ENCODE measurements at places on chromosomes 12 and 14.

GRCh38 chr12:51827925-51828818 lies 20.3 kb downstream of the FIGNL2 start:
- DNase-seq, result peak; percentile 55

DNA sequence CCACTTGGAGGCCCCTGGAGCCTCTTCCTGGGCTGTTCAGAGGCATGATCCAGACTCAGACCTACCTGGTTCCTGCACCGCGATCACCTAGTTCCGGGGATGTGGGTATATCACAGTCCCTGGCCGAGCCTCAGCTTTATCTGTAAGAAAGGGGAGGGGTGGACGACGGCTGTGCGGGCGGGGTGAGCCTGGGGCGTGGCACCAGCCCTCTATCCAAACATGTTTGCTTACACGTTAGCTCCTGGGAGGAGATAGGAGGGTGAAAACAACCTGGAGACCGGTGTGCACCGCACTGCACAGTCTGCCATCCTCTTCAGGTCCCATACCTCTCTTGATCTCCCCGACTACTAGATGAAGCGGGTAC lies 1.2 kb downstream of the ANKRD9 start:
- DNase-seq, result no peak

DNA sequence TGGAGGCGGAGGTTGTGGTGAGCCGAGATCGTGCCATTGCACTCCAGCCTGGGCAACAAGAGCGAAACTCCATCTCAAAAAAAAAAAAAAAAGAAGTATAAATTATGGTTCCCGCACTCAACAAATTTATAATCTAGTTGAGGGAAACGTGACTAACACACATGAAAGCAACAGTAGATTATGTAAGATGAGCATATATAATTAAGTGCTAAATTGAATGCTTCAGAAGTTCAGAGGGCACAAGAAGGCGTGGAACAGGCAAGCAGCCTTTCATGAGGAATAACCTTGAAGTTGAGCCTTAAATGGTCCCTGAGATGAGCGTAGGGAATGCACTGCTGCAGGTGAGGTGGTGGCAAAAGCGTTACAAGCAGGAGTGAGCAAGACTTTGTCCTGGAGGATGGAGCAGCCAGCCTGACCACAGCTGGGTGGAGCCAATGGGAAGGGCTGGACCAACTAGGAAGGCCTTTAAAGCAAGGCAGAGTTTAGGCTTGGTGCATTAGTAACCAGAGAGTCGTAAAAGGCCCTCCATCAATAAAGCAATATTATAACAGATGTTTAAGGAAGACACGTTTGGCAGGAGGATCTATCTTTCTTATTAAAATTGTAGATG lies 30.6 kb upstream of the TUBA1A start:
- DNase-seq, result no peak

GRCh38 chr14:97757491-97757890 lies 960.3 kb downstream of the VRK1 start:
- DNase-seq, result no peak

DNA sequence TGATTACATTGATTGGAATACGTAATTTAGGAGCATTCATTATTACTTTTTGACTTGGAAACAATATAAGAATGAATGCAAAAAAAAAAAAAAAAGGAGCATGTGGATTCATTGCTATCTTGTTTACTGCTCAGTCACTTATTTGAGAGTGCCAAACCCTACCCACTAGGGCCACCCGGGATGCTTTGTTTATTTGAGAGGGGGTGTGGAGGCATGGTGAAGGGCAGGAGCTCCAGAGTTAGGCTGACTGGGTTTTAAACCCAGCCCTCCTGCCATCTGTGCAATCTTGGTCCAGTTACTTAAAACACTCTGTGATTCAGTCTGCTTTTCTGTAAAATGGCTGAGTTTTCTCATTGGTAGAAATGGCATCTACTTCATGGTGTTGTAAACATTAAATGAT lies 195.2 kb downstream of the RAD51B start:
- DNase-seq, result no peak

DNA sequence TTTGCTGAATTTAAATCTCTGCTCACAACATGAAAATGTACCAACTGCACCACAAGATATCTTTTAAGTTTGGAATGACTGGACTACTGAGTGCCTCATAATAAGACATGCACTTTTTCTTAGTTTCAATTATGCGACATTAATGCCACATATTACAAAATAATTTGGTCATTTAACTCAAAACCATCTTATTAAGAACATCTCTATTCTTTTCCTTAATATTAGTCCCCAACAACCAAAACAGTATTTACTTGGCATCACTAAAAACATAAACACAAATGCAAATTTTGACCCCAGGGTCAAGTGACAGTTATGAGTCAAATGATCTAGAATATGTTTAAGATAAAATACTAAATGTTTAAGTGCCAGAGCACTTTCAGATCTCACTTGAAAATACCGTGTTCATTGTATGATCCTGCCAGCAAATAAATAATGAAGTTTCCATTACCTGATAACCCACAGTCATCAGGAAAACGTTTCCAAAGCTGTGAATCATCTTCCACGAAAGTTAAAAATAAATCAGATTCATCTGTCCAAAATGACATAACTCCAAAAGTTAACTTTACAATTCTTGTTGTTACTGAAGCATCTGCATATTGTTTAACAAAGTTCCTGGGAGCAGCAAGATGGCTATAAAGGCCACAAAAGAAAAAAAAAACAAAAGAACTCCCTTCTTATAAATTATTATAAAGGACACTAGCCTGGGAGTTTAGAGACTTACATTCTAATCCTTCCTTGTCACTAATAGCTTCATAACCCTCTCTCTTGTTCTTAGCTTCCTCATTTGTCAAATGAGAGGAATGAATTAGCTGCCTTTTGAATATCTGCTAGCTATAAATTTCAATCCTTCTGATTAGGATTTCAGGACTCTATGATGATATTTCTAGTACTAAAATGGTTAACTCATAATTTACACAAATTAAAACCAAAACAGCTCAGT lies 30.5 kb upstream of the AP4S1 start:
- DNase-seq, result no peak

DNA sequence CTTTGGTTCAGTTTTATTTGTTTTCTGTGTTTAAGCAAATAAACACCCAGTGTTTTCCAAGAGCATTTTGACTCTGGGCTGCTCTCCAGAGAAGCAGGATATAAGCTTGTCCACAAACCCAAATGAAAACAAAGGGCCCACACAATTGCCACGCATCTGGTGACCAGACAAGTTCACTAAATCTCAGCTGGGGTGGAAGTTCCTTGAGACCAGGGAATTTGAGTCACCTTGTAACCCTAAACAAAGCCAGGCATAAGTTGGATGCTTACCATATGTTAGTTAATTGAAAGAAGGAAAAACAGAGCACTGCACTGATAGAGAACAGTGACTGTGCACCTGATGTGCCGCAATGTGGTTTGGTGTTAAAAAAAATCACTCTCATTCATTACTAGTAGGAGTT lies 1.6 kb upstream of the TXNRD1 start:
- no peak for DNase-seq

GRCh38 chr14:68089146-68089731 lies 269.7 kb downstream of the RAD51B start:
- DNase-seq, result no peak

- DNase-seq, result no peak
Observed at GRCh38 chr12:46494424-46494823, 121.9 kb upstream of the SLC38A2 start.

- no peak for DNase-seq
Observed at GRCh38 chr12:47164724-47165439, 85.1 kb upstream of the AMIGO2 start.

GRCh38 chr14:51651388-51652167 lies at the start of gene FRMD6:
Gene FRMD6 (plus strand): TSS chr14:51651910. CDS start chr14:51689837, 37,927 bp downstream.
- peak; percentile 83 for DNase-seq

GRCh38 chr12:70724444-70724843 lies 87.2 kb upstream of the PTPRB start:
- no peak for DNase-seq

DNA sequence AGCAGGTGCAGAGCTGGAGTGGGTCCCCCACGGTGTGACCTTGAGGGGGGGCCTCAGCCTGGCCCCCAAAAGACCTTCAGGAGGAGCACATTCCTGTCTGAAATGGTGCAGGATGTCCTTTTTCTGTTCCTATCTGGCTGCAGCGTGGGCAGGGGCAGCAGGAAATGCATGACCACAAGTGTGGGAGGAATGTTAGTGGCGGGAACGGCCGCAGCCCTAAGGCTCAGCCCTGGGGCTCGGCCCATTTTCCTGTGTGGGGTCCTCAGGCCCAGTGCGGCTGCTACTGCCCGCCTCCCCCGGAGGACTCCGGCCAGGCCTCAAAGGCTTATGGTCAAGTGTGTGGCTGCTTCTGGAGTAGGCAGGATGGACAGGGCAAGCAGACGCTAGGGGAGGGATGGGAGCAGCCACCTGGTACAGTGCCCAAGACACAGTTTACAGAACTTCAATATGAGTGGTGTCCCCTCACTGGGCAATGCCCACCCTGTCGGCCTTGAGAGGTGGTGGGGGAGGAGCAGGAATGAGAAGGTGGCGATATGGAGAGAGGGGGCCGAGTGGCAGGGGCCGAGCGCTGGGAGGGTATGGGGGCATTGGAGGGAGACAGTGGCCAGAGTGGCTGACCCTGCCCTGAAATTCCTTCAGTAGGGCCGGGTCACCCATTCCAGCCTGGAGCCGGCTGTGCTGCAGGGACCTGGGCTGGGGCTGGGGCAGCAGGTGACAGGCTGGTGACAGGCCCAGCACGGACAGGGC lies 137.4 kb downstream of the CALM1 start:
- DNase-seq, result peak; percentile 38

DNA sequence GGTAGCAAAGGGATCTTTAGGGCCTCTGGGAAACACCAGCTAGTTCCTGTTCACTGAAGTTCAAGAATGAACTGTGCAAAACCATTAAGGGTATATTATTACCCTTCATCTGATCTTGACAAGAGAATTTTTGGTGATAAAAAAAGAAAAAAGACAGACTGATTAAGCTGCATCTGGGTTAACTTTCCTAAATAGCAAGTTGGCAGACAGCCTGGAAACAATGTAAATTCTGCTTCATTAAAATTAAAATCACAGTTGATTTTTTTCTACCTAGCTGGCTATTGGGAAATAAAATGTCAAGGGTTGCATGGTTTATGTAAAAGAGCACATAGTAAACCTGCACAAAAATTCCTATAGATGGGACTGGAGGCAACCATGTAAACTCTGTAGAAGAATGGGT lies 126.6 kb upstream of the PRKD1 start:
- no peak for DNase-seq

GRCh38 chr12:107998863-107999262 lies 130.2 kb upstream of the WSCD2 start:
- no peak for DNase-seq

GRCh38 chr14:68018598-68018997 lies 199.0 kb downstream of the RAD51B start:
- DNase-seq, result no peak

DNA sequence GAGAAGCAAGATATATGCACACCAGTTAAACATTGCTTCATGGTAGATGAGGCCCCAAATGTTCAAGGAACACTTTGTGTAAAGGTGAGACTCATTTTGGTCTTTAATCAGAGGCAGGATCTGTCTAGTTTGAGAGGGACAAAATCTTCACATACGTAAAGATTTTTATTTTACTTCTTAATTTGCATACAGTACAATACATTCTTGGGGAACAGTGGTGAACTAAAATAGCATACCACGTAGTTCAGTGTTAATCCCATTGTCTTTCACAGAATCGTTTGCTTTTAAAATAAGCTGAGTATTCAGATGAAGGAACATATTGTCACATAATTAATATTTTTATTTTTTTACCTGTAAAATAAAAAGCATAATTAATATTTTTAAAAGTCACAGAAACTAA lies 43.3 kb downstream of the GPATCH2L start:
- DNase-seq, result no peak

GRCh38 chr14:102219316-102219715 lies 79.6 kb downstream of the WDR20 start:
- DNase-seq, result no peak

GRCh38 chr12:38872561-38872960 lies 32.8 kb downstream of the CPNE8 start:
- no peak for DNase-seq

DNA sequence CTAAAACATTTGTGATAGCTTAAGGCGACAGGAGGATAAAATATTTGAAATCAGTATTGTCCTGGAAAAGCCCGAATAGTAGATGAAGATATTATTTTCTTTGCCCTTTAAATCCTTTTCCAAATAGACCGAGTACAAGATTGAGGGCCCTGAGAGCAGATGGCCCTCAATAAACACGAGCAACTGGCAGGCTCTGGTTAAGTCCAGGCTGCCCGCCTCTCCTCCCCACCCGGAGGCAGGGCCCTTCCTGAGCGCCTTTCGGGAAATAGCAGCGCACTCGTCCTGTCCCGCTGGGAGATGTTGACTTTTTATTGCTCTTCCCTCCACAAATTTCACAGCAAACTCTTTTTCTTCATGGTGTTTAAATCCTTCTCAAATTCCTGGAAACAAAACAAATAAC lies 50.8 kb upstream of the MAX start:
- no peak for DNase-seq

DNA sequence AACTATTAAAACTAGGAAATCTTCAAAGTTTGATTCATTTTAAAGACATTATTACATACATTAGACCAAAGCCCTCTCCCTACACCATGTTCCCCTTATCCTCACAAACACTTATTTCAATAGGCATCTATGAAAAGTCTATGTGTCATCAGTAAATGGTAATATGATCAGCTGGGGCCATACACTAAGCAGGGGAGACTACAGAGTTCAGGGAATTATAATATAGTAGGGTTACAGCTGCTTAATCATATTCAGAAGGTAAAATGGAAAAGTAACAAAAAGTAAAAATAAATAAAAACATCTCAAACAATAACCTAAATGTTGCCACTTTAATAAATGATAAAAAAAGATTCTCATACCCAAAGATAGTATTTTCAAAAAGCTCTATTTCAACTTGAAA lies 29.1 kb downstream of the PAWR start:
- DNase-seq, result no peak

- peak; percentile 5 for DNase-seq
Observed at GRCh38 chr12:107400686-107401447, 284.7 kb upstream of the PWP1 start.

DNA sequence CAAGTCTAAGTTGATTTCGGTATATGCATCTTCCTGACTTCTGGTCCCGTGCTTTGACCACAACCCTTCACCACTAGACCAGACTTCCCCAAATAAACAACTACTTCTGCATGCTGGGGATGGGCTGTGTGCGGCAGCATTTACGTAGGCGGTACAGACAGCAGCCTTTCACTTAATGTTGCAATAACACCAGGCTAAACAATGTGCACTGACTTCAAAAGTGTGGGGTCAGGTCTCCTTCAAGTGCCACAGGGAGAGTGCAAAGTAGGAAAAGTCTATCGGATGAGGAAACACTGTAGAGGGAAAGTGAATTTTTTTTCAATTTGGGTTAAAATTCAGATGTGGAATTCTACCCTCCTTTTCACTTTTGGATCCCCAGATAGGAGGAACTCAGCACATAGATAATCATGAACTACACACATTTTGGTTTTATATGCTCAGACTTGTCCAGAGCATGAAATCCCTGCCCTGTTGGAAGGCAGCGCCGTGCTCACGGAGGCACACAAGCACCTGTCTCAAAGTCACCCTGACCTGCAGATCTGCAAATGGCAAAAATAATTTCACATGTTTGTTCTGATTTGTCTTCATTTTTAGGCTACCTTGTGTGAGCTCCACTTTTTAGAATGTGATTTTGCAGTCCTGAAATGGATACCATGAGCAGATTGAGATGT lies 3.6 kb upstream of the FOS start:
- peak; percentile 89 for DNase-seq

Measured in KBM-7 (cell line).